Uterus (tissue), 4 donors: ENCODE measurements at places on chromosomes 2 and 18. TPM values are rescaled to one million over a fixed set of nuclear protein-coding genes. Genes with fewer than 3 reads are reported as not detected.

DNA sequence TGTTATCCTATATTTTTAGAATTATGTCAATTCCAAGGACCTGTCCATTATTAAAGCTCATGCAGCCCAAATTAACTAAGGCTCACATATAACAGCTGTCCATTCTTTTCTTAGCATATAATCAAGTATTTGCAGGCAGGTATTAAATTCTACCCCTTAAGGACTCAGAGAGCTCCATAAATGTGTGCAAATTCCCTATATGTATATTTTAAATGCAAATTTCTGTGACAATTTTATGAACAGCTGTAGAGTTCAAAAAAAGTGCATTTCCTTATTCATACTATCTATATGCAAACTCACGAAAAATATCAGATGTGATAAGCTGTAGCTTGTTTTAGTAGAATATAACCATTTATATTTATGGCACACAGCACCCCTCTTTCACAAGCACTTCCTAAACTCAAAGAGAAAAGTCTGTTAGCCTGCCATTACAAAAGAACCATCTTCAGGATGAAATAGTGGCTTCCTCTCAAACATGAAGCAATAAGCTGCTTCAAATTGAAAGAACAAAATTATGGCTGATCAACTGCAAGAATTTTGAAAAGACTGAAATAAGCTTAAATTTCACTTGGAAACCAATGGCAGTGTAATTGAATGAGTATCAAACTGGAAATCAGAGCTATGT lies 155.0 kb upstream of the REG3G start:
- no peak for DNase-seq

GRCh38 chr2:47008381-47009252 lies 93.0 kb upstream of the MCFD2 start:
- peak; percentile 64 for DNase-seq

GRCh38 chr18:13368080-13368813 lies 149.7 kb downstream of the LDLRAD4 start:
- no peak for DNase-seq

- DNase-seq = no peak
These were observed 61.9 kb upstream of the IGFBP2 start for GRCh38 chr2:216571178-216571908.

DNA sequence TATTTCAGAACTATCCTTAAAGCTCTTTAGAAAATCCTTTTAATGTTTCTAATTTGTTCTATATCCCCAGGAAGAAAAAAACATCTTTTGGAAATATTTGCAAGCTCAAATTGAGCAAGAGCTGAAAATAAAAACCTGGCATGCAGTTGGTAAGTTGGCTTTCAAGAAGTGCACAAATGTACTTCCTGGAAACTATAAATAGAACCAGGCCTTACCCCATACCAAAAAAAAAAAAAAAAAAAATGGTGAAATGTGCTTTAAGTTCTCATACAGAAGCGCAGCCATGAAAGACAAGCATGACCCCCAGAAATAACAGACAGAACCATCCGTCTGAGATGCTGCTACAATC lies 178.5 kb downstream of the HDAC4 start:
- DNase-seq = peak; percentile 28

GRCh38 chr2:29615183-29615582 lies 306.2 kb downstream of the ALK start:
- no peak for DNase-seq

GRCh38 chr2:77018219-77018618 lies 504.0 kb downstream of the LRRTM4 start:
- no peak for DNase-seq

DNA sequence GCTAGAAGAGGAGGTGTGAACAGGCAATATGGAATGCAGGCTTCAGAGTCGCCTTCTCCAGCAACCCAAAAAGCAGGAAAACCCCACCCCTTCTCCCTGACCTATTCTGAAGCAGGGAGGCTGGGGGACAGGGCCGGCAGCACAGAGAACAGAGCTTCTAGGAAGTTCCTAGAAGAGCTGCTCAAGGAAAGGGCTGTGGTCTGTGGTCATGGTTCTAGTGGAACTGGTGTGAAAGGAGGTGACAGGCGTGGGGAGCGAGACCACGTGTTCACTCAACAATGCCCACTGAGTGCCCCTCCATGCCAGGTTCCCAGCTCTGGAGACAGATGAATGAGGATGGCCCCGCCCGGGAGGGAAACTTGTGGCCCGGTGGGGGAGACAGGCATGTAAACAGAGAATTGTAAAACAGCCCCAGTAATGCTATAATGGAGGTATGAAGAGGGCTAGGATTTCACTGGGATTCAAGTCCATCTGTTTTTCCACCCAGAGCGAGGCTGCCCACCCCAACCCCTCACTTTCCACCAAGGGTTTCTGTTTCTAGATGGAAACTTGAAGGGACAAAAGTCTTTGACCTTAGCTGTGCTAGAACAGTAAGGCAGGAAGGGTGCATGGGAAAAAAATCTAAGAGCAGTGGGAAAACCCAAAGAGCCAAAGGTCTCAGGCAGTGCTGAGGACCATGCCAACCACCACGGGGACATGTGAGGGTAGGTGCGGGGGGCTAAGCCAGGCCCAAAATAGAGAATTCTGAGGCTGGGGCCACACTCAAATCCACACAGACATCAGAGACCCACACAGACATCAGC lies 71.8 kb downstream of the TNS1 start:
- DNase-seq = no peak

- no peak for DNase-seq
These were observed 89.2 kb downstream of the DOCK10 start for GRCh38 chr2:224952936-224953657.

- DNase-seq = no peak
These were observed 213.4 kb upstream of the REG3G start for GRCh38 chr2:78811955-78812610.

GRCh38 chr2:33111002-33111446 lies 164.3 kb downstream of the LTBP1 start:
- DNase-seq = no peak

DNA sequence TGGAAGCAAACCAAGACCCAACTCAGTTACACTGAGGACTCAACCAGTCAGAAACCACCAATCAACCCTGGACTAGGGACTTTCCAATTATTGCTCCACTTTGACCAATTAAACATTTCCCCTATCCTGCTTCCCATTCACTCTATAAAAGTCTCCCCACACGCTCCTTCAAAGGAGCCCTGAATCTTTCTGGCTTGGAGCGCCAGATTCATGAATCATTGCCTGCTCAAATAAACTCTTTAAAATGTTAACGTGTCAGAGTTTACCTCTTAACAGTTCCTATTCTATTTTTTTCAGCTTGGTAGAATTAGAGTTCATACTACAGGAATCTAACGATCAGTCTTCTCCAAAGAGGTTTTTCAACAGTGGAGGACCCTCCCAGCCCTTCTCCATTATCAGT lies 20.7 kb upstream of the SULT1C2 start:
- DNase-seq = no peak

GRCh38 chr2:27125104-27125503 lies 1.5 kb downstream of the ABHD1 start:
- DNase-seq = no peak

- DNase-seq = no peak
These were observed 223.0 kb upstream of the DOK6 start for GRCh38 chr18:69177702-69178101.

DNA sequence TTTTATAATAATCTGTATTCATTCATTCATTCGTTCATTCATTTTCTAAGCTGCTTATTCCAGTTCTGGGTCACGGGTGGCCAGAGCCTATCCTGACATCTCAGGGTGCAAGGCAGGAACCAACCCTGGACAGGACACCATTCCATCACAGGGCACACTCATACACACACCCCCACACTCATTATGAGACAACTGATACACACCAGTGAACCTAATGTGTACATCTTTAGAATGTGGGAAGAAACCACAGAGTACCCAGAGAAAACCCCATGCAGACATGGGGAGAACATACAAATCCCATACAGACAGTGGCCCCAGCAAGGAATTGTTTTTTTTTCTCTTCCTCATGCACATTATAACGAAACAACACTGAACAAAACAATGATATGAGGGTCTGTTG lies 54.7 kb downstream of the RTN4 start:
- no peak for DNase-seq

DNA sequence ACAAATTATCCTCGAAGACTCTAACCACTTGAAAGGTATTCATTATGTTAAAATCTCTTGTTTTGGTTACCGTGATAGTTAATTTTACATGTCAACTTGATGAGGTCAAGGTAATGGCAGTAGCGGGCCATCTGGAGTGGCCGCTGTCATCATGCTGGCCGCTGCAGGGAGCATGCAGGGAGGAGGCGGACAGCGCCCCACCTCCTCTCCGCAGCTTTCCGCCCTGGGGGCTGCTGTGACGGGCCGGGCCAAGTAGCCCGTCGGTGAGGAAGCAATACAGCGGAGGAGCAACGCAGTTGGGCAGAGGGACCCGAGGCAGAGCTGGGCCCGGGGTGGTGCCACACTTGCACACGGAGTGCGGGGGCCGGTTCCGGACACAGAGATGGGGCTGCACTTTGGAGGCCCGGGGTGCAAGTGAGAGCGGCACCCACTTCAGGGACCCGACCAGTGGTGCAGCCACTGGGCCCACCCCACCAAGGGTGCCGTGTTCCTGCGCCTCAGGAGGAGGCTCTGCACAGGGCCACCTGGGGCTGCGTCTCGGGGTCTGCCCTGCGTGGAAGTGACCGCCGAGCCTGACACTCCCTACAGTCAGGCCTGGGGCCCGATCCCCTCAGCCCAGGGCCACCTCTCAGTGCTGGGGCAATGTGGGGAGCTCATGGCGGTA lies 452.4 kb downstream of the LRATD1 start:
- DNase-seq = no peak

DNA sequence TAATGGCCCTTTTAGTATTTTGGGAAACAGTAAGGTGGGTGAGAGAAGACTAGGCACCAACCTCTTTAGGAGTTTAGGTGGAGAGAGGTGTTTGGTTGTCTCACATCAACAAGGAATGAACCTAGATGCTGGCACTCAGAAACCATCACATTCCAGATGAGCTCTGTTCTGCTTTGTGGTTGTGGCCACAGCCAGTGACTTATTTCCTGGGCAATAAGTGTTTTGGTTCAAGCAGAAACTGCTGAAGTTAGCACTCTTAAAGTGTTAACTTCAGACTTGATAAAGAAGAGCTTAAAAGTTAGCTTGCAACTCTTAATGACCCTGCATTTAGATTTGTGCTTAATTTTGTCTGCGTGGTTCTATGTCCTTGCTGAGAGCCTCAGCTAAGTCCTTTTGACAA lies 929.2 kb downstream of the SLC4A3 start:
- no peak for DNase-seq

GRCh38 chr2:74499267-74499939 lies at the start of gene LBX2:
TSS of gene LBX2 (minus strand) at chr2:74499603. CDS start at chr2:74499537, 66 bp downstream.
- DNase-seq = no peak

- no peak for DNase-seq
These were observed 12.5 kb upstream of the MAL start for GRCh38 chr2:95012881-95013550.

GRCh38 chr2:241894681-241895426 lies 25.3 kb downstream of the RTP5 start:
- DNase-seq = peak; percentile 26

DNA sequence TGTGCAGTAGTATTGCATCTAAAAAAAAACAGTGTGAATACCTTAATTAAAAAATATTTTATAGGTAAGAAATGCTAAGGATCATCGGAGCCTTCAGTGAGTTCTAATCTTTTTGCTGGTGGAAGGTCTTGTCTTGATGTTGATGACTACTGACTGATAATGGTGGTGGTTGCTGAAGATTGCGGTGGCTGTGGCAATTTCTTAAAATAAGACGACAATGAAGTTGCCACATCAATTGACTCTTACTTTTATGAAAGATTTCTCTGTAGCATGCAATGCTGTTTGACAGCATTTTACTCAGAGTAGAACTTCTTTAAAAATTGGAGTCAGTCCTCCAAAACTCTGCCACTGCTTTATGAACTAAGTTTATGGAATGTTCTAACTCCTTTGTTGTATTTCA lies 36.2 kb downstream of the GLS start:
- DNase-seq = no peak

DNA sequence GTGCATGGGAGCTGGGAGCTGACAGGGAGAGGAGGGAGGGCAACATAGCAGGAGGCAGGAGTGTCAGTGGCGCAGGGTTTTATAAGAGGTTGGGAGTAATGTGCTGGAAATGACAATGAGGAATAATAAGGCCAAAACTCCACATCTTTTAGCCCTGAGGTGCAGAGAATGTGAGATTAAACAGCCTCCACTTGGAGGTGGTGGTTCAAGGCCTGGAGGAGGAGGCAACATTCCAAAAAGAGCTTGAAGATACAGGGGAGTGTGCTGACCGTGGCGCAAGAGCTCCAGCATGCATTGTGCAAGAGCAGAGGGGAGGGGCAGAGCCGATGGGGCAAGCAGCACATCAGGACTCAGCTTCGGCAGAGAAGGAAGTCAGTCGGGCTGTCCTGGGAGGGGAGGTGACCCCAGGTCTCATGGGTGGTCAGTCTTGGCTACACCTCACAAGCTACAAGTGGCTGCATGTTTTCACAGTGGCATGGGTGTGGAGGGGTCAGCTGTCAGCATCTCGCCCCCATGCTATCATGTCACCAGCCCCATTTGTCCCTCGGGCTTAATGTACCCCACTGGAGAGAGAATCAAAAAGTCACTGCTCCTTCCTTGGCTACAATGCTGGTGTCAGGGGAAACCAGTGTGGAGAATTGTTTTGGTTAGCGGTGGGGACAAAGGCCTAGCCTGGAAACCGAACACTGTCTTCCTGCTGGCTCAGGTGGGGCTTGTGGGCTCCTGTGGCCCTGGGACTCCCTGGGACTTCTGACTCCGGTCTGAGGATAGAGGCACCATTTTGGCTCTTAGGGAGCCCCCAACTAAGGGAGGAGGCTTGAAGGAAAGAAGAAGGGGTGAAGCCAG lies 208.0 kb downstream of the ZFP36L2 start:
- DNase-seq = peak; percentile 95

- DNase-seq = no peak
These were observed 169.9 kb downstream of the FAM210A start for GRCh38 chr18:13556502-13556901.

GRCh38 chr2:157903626-157904025 lies 27.5 kb upstream of the ACVR1 start:
- no peak for DNase-seq

- DNase-seq = no peak
These were observed 12.4 kb downstream of the IGFBP2 start for GRCh38 chr2:216645636-216645950.

DNA sequence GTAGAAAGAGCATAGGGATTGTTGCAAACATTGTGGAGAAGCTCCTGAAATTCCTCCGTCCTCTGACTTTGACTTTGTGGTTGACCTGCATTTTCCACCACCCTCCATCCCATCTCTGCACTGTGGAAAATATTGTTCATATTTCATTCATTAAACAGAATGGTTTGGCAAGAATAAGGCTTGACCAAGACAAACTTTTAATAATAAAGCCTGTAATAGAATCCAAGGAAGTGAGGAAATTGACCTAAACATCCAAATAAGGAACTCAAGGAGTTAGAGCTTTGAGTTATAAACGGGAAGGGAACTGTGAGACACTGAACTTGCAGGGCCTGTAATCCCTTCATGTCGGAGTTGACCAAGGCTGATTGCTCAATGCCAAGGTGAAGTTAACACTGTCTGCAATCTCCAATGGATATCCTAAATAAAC lies 115.2 kb downstream of the GFPT1 start:
- peak; percentile 33 for DNase-seq

- DNase-seq = no peak
These were observed 73.6 kb upstream of the RGPD5 start for GRCh38 chr2:109720380-109721106.

Gene UGT1A8
- not detected for total RNA-seq

Gene CYS1
- 15.5 TPM for total RNA-seq

Gene AQP12B
- not detected for total RNA-seq

Gene C1QL2
- not detected for total RNA-seq

Gene PLCL1
- 17.7 TPM for total RNA-seq

Gene SERPINB4
- not detected for total RNA-seq

Gene STAT4
- 2.3 TPM for total RNA-seq

Gene SP9
- total RNA-seq = not detected

Gene PTPRN
- not detected for total RNA-seq

Gene HOXD8
- total RNA-seq = 46.2 TPM

Gene ZNF397
- total RNA-seq = 6.1 TPM
